Fibroblast of skin of right quadriceps (primary cell): ENCODE measurements at places on chromosomes 16 and 17.

DNA sequence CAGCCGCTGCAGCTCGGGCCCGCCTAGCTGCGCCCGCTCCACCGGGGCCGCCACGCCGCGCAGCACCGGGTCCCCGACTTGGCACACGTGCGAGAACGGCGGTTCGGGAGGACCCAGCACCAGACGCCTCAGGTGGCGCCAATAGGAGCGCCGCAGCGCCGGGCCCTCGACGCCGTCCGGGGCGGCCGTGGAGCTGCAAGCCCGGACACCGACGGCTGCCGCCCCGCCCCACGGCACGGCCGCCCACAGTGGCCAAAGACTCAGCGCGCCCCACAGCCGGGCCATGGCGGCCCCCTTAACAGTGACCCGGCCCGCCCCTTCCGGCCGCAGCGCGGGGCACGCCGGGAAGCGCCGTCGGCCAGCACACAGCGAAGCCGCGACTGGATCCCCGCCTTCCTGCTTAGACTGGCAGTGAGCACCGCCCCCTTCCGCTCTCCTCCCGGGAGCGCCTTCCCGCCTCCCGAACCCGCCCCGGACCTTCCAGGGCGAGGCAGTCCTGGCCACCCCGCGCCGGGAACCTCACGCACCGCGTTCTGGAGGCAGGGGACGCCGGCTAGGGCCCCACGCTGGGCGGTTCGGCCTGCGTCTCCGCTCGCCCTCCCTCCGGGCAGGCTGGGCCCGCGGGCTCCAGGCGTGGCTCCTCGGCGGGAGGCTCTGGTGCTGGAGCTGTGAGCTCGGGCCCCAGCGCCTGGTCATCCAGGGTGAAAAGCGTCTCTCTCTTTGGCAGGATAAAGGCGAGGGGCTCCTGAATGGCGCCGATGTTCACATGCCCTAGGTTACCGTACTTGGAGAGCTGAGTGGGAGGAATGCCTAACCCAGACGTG, at the start of gene PDF:
PDF (minus strand) TSS at position 303 of the 824 bp plus-strand sequence; CDS start at position 285, 18 bp downstream.
- DNase-seq = peak; percentile 91

DNA sequence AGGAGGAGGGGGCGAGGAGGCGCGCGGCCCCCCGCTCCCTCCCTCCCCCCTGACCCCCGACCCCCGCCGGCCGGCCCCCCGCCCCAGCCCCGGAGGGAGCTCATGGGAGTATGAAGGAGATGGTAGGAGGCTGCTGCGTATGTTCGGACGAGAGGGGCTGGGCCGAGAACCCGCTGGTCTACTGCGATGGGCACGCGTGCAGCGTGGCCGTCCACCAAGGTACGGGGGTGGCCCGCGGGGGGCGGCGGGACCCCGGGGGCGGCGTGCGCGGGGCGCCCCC, 390 bp downstream of the MLLT6 start:
- DNase-seq = no peak

DNA sequence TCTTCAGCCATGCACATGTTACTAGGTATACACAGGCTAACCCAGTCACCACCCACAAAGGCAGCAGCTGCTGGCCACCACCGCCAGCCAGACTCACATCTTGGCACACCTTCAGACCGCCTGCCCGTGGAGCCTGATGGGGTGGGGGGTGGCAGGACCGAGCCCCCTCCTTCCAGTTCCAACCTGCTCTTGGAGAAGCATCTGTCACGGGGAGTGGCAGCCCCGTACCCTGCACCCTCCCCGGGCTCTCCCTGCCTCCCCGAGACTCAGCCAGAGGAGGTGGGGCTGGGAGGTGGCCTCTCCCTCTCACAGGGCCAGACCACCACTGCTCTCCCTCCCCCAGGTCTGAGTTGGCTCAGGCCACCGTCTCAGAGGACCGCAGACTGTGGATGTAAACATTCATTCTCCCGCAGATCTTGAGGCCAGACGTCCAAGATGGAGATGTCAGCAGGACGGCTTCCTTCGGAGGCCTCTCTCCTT, 11.3 kb upstream of the RBFOX3 start:
- DNase-seq = no peak

GRCh38 chr17:80443498-80443897, 28.5 kb downstream of the ENDOV start:
- no peak for DNase-seq

DNA sequence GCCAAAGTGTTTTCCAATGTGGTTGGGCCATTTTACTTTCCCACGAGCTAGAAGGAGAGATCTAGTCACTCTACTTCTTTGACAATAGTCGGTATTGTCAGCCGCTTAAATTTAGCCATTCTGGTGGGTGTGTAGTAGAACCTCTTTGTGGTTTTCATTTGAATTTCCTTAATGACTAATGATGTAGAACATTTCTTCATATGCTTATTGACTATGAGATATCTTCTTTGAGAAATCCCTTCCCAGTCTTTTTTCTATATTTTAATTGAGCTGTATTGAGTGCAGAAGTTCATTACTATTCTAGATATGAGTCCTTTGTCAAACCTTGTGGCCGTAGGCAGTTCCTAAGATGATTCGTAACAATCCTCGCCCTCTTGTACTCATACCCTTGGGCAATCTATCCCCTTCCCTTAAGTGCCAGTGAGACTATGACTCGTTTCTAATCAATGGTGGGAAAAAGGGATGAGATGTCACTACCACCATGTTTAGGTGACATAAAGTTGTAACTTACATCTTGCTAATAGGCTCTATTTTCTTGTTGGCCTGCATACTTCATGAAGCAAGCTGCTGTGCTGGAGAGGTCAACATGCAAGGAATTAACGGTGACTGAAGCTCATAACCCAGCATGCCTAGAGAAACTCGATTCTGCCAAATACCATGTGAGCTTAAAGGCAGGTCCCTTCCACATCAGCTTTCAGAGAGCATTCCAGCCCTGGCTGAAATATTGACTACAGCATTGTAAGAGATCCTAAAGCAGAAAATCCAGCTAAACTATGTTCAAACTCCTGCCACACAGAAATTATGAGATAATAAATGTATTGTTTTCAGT, 817.9 kb upstream of the SOX9 start:
- no peak for DNase-seq

DNA sequence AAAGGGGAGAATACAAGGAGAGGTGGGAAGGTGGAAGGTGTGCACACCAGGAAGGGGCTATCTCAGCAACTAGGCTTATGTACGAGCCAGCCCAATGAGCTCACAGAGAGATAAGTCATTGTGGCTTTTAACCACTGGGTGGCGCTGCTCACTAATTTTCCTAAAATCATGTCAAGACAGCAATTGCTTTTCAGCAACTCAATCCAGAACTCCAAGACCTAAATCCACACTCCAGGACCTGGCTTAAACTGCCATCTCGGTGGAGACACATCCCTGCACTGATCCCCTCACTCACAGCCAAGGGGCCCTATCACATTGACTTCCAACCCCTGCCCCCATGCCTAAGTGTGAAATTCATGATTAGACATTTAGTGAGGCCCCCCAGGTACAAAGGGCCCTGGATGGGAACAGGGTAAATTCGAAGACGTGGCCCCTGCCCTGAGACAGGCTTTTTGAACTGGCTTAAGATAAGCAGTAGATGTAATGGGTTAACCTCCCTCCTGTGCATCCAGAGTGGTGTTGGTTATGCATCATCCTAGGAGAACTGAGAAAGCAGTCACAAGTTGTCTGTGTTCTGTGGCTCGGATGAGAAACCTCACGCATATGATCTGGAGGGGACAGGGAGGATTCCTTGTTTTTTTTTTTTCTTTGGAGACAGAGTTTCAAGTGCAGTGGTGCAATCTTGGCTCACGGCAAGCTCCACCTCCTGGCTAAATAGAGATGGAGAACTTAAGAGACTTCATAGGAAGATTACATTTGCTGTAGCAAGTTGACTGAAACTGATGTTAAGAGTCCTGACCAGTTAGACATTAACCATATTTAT, 11.5 kb downstream of the CCL16 start:
- peak; percentile 61 for DNase-seq

DNA sequence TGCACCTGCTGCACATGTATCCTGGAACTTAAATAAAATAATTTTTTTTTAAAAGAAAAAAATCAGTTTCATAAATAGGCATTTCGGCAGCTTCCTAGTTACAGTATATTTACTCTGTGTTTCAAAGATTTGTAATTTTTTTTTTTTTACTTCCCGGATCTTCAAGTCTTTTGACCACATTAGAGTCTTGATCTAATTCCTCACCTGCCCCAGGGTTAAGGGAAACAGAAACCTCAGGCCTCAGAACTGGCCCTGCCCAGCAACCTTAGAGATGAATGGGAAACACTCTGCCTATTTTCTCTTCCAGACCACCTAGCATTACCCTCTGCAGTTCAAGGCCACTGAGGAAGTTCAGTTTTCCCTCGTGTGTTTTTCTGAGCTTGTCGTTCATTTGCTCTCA, 304.0 kb downstream of the MAF start:
- DNase-seq = no peak

- no peak for DNase-seq
These were observed 85.4 kb downstream of the PPM1E start for GRCh38 chr17:58840820-58841612.

- peak; percentile 89 for DNase-seq
These were observed 24.2 kb downstream of the MYO18A start for GRCh38 chr17:29155966-29156338.

- DNase-seq = no peak
These were observed 7.9 kb upstream of the C17orf58 start for GRCh38 chr17:68004201-68004600.

- peak; percentile 45 for DNase-seq
These were observed 17.9 kb downstream of the PDP2 start for GRCh38 chr16:66898207-66898606.

- DNase-seq = no peak
These were observed 15.2 kb upstream of the SSTR5 start for GRCh38 chr16:1057252-1057932.

- DNase-seq = peak; percentile 42
These were observed 18.2 kb downstream of the PCTP start for GRCh38 chr17:55768936-55769624.

- peak; percentile 74 for DNase-seq
These were observed 6.8 kb downstream of the MYO1C start for GRCh38 chr17:1485423-1486376.

- DNase-seq = no peak
These were observed 50.7 kb upstream of the DOC2B start for GRCh38 chr17:231966-232807.

DNA sequence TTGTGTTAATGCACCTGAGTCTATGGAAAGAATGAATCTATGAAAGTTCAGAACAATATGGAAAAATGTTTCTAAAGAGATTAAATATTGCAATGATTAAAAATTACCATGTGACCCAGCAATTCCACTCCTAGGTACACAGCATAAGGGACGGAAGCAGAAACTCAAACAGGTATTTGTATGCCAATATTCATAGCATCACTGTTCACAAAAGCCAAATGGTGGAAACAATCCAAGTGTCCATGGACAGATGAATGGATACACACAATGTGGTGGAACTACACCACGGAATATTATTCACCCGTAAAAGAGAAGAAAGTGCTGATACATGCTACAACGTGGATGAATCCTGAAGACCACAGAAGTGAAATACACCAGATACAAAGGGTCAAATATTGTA, 37.7 kb downstream of the VPS53 start:
- no peak for DNase-seq

DNA sequence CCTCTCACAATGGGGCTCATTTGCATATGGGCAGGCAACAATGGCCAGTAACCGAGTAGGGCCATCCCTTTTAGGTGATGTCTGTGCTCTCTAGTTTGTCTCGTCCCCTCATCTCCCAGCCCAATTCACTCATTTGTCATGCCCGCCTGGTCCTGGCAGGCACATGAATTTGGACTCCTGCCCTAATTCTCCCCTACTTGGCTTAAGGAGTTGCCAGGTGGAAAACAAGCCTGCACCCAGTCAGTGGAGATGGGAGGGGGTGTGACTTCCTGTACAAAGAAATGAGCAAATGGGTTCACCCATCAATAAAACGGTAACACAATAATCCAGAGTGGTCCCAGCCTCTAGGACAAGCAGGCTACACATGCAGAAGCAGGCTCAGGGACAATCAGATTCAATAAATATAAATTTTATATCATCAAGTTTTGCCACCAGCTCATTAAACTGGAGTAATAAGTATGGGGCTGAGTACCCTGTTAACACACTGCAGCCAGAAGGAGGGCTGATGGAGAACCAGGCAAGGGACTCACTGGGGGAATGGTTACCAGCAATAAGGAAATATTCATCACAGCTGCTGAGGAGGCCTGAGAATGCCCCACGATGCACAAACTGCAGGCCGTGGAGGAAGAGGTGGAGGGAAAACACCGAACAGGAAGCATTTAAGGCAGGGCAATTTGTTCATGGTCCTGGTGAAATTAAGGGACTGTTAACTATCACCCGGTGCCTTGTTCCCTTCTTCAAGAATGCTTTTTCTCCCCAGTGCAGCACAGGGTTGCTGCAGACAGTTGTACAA, 84.4 kb upstream of the GPRC5B start:
- no peak for DNase-seq

DNA sequence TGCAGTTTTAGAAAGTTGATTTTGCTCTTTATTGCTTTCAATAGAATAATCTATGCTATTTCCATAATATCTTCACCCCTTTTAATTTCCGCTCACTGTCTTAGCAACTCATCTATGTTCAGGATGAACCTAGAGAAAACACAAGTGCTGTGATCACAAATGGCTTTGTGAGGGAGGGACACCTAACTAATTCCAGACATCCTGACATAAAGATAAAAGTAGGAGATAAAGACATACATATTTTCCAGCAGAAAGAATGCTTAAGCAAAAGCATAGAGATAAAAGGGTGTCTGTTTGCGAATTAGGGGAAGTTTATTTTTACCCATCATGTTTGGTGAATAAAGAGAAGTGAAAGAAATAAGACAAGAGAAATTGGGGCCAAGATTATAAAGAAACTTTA, 254.2 kb downstream of the KCNJ2 start:
- DNase-seq = no peak

DNA sequence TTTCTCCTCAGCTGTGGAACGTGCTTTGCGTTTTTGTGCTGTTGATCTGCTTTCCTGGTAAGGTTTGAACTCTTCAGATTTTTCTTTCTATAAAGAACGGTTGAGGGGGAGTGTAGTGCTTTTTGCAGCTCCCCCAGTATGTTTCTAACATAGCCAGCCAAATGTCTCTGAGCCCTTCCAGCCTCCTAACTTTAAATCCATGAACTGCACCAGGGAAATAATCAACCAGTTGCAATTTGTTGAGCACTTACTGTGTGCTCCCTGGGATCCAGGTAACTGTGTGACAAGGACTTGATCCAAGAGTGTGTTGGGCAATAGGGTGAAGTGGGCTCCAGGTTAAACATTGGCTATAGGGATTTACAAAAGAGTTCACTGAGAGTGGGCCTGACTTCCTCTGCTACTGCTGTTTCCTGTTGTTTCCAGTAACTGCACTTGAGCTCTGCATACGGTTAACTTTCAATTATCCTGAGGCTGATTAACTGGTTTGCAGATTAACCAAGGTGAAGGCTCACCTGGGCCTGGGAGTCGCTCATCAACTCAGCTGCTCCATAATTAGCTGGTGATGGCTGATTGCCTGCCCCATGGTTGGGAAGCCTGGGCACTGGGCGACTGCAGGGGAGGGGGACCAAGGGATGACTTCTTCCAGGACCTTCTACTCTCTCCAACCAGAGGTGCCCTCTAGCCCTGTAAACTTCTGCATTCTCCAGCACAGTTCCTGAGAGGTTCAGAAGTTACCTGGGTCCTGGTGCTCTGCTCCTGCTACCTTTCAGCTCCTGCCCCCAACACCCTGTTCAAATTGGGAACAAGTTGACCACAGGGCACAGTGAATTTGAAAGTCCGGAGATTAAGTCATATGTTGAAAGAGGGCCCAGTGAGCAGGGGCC, 19.5 kb downstream of the HLF start:
- DNase-seq = no peak
